ENCODE measurements at places on chromosomes 1 and 21. TPM values are rescaled to one million over a fixed set of nuclear protein-coding genes. Genes with fewer than 3 reads are reported as not detected.

DNA sequence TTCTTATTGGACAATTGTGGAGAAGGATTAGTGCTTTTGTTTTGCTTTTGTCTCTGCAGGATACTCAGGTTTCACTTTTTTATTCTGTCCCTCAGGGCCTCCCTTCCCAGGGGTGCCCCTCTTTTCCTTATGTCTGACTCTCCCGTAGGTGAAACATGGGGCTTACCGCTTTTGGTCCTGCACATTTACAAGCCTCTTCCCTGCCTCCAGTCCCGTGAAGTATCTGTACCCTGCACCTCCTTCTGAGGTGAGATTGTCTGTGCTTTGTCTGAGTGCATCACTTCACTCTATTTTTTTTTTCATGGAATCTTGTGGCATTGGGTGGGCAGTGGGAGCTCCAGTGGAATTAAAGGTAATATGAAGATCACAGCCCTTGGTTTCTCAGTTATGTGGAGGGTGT is 758.1 kb upstream of the TPTE start:
- no peaks in the 10 kb centered on the region for H3K27me3 ChIP-seq
- no peak overlapping the region for H3K27ac ChIP-seq
- H3K4me1 ChIP-seq: no peaks in the 10 kb centered on the region
- H3K36me3 ChIP-seq: no peaks in the 10 kb centered on the region
- no peak overlapping the region for H3K4me3 ChIP-seq

GRCh38 chr1:201229095-201229494 is 38.5 kb downstream of the IGFN1 start:
- H3K27me3 ChIP-seq: no peaks in the 10 kb centered on the region
- H3K4me1 ChIP-seq: no peaks in the 10 kb centered on the region
- H3K27ac ChIP-seq: no peak overlapping the region
- H3K36me3 ChIP-seq: no peaks in the 10 kb centered on the region
- DNase-seq: no peak

GRCh38 chr1:244180256-244180655 is 129.2 kb downstream of the ZBTB18 start:
- no peaks in the 10 kb centered on the region for H3K36me3 ChIP-seq
- no peak overlapping the region for H3K4me3 ChIP-seq
- H3K4me1 ChIP-seq: no peaks in the 10 kb centered on the region
- no peaks in the 10 kb centered on the region for H3K27me3 ChIP-seq
- DNase-seq: no peak

DNA sequence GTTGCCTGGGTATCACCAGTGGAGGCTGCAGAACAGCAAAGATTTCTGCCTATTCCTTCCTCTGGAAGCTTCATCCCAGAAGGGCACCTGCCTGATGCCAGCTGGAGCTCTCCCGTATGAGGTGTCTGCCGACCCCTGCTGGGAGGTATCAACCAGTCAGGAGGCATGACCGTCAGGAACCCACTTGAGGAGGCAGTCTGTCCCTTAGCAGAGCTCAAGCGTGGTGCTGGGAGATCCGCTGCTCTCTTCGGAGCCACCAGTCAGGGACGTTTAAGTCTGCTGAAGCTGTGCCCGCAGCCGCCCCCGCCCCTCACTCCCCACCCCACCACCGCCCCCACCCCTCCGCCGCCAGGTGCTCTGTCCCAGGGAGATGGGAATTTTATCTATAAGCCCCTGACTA is 23.1 kb upstream of the HFM1 start:
- no peaks in the 10 kb centered on the region for H3K36me3 ChIP-seq
- H3K27ac ChIP-seq: no peak overlapping the region
- no peaks in the 10 kb centered on the region for H3K27me3 ChIP-seq
- no peak for DNase-seq
- no peak overlapping the region for H3K4me3 ChIP-seq

- no peaks in the 10 kb centered on the region for H3K4me1 ChIP-seq
- DNase-seq: no peak
- no peak overlapping the region for H3K27ac ChIP-seq
- H3K27me3 ChIP-seq: no peaks in the 10 kb centered on the region
Measured at GRCh38 chr21:30102871-30103270, 63.7 kb downstream of the CLDN17 start.

DNA sequence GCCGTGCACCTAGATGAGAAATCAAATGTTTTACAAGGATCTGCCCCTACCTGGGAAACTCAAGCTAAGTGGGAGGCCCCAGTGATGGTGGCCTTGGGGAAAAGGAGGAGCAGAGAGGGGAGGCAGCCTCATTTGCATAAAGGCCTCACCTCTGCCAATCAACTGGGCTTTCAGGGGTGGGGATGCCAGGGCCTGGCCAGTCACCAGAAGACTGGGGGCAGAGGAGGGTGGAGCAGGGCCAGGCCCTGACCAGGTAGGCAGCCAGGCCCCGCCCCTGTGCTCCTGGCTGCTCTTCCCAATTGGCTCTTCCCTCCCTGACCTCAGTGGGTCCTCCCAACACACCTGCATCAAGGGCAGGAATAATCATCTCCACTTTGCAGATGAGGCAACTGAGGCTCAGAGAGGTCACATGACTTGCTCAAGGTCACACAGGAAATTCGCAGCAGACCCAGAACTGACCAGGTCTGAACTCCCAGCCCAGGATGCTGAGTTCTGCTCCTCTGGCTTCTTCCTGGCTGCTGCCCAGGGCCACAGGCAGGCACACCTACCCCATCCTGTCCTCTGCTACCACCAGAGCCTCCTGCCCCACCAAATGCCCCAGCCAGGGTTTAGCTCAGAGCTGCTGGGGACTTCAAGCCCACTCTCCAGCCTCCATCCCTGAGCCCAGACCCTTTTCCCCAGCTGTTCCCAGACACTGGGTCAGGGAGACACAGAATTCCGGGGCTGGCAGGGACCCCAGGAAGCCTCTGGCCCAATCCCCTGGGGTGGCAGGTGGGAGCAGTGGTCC is 677.9 kb downstream of the MATN1 start:
- H3K27me3 ChIP-seq: no peaks in the 10 kb centered on the region
- H3K4me3 ChIP-seq: no peak overlapping the region
- H3K27ac ChIP-seq: no peak overlapping the region

Gene TRIM33
- total RNA-seq: 38.0 TPM

Gene PRPF38A
- total RNA-seq: 17.1 TPM

Gene LORICRIN
- total RNA-seq: not detected

Gene TOMM20
- total RNA-seq: 60.0 TPM

Gene PDZK1IP1
- not detected for total RNA-seq
